ENCODE measurements at places on chromosomes 2 and 18. TPM values are rescaled to one million over a fixed set of nuclear protein-coding genes. Genes with fewer than 3 reads are reported as not detected.

CHPF gene
- 24.4 TPM for total RNA-seq

CD207 gene
- total RNA-seq, result not detected

TTC32 gene
- total RNA-seq, result 37.2 TPM

- no peak overlapping the region for H3K27ac ChIP-seq
- H3K36me3 ChIP-seq, result no peaks in the 10 kb centered on the region
- H3K27me3 ChIP-seq, result peaks cover 9% of the 10 kb centered on the region
Measured at GRCh38 chr2:128523457-128523856, 204.8 kb upstream of the HS6ST1 start.

DNA sequence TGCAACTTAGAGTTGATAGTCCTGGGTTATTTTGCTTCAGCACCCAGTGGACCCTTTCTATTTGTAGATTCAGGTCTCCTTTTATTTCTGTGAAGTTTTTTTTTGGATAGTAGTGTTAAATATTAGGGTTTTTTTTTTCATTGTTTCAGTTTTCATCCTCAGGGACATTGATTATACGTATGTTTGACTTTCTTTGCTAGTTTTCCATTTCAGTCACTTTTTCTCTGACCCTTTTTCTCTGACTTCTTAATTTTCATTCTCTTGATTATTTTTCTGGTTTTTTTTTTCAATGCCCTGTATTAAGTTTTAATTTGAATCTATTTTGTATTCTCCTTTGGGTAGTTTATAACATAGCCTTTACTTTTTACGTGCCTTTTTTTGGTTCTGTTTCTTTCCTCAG lies 79.4 kb downstream of the AGPS start:
- DNase-seq, result no peak
- no peak overlapping the region for H3K27ac ChIP-seq
- peaks cover 4% of the 10 kb centered on the region for H3K4me1 ChIP-seq
- H3K36me3 ChIP-seq, result peaks cover 59% of the 10 kb centered on the region
- no peak overlapping the region for H3K4me3 ChIP-seq

DNA sequence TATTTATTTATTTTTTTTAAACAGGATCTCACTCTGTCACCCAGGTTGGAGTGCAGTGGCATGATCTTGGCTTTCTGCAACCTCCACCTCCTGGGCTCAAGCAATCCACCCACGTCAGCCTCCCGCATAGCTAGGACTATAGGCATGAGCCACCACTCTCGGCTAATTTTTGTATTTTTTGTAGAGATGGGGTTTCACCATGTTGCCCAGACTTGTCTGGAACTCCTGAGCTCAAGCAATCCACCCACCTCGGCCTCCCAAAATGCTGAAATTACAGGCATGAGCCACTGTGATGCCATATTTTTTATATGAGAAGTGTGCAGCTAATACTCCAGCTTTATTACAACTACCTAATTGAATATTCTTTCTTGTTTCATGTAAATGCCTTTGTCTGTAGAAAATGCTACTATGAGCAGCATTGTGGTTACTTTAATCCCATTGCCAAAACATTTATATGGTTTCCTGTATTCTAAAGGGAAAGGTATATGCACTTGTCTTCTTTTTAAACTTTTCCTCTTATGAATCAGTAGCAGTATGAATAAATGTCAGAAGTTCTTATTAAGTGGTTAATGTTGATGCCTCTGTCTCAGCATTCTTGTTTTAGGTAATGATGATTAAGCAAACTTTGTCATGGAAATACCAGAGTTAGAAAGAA lies 9.5 kb upstream of the BCL2L11 start:
- no peak overlapping the region for H3K4me3 ChIP-seq
- no peak for DNase-seq
- H3K36me3 ChIP-seq, result no peaks in the 10 kb centered on the region

All from activated CD8-positive, alpha-beta memory T cell treated with anti-CD3 and anti-CD28 coated beads, Interleukin-2, amount 10 ng/mL, durations not matched to agents 7 days and 5 days (primary cell).